ENCODE measurements at places on chromosomes 4 and X.

- DNase-seq: no peak
Measured at GRCh38 chr4:102263024-102263787, 82.1 kb downstream of the SLC39A8 start.

DNA sequence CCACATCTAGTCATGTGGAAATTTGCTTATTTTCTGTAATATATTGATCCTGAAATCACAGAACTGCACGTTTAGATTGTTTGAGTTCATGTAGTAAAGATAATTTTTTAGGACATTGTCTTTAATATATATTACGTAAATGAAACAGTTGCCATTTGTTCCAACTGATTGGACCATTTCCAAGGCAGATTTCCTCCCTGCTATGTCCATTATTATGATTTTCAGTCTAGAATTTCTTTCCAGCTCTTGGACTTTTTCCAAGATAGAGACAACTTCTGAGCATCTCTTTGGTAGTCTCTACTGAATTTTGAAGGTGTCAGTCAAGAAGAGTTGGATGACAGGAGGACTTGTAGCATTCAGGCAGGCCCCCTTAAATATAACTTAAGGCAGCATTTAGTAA, 94.6 kb downstream of the STIM2 start:
- no peak for DNase-seq

DNA sequence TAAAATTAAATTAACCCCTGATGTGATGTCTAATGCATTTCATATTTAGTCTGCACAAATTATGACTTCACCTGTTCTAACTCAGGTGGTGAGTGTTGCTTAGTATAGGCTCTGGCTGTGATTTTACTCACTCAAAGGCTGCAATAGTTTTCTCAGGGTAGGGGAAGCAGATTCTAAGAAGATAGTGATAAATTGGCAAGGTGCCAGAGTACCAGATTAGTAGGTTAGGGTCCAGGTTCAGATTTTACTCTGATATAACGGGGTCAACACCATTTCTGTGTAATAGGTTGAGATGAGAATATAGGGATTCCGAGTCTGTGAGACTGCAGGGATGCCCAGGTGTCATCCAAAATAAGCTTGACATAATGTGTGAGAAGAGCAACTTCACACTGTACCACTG, 1049.6 kb downstream of the STIM2 start:
- no peak for DNase-seq

- no peak for DNase-seq
Measured at GRCh38 chrX:37834937-37835336, 12.4 kb downstream of the DYNLT3 start.

DNA sequence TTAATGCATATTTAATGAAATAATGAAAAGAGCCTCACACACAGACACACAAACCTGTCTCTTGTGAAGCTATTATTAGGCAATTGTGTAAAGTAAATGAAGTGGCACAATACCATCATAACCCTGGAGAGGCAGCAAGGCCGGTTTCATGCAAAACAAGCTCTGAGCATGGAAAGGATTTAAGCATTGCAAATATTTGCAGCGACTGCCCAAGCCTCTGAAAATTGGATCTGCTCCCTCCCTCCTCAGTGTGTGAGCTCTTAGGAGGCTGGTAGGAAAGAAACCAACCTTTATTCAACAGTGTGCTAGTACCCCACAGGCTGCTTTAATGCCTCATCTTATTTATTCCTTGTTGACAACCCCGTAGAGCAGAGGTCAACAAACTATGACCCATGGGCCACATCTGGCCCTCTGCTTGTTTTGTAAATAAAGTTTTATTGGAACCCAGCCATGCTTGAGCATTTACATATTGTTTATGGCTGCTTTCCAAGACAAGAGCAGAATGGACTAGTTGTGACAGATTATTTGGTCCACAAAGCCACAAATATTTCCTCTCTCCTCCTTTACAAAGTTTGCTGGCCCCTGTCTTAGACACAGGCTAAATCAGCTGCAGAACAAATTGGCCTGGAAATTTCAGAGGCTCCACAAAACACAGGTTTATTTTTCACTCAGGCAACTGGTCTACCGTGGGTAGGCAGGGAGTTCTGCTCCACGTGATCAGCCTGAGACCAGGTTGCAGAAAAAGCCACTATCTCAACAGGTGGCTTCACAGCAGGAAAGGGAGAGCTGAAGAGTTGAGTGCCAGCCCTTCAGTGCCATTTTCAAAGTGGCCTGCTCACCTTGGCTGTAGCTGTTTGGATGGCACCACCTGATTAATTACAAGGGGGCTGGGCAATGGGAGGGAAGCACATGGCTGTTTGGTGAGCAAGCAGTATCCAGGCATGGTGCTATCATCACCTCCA, 16.8 kb downstream of the RS1 start:
- no peak for DNase-seq

- no peak for DNase-seq
Measured at GRCh38 chr4:186936496-186937375, 213.1 kb upstream of the FAT1 start.

DNA sequence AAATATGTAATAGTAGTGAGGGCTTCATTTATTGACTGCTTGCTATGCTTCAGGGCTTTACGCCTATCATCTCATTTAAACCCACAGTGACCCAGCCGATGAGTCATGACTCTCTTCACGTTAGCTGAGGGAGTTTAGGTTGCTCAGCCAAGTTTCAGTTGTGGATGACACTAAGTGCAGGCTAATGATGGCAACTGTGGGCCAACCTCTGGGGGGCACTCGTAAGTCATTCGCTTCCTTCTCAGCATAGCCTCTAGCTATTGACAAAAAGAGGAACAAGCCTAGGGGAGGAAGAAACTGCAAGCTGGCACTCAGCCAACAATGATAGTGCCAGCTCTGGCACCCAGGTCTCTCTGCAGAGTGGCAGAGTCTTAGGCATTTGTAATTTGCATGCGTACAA, 325.0 kb downstream of the ARHGAP10 start:
- no peak for DNase-seq

- DNase-seq: no peak
Measured at GRCh38 chr4:154414371-154414770, 77.2 kb downstream of the DCHS2 start.

GRCh38 chr4:185513489-185514181, 21.7 kb downstream of the PDLIM3 start:
- DNase-seq: no peak

GRCh38 chr4:121338518-121338917, 42.3 kb downstream of the QRFPR start:
- DNase-seq: no peak

DNA sequence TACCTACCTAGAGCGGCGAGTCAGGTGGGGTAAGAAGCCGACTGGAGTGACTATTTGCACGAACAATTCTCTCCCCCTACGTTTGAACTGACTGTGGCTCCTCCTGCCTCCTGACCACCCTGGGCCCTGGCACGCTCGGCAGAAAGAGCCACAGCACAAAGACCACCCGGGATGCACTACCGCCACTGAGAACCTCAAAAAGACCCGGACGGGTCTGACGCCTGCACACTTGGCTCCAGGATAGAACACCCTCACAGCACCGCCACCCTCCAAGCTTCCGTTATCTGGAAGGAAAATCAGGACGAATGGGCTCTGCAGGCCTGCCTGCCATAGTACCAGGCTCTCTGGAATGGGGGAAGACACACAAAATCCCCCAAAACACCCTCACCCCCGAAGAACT, 2.2 kb downstream of the LRPAP1 start:
- DNase-seq: no peak

DNA sequence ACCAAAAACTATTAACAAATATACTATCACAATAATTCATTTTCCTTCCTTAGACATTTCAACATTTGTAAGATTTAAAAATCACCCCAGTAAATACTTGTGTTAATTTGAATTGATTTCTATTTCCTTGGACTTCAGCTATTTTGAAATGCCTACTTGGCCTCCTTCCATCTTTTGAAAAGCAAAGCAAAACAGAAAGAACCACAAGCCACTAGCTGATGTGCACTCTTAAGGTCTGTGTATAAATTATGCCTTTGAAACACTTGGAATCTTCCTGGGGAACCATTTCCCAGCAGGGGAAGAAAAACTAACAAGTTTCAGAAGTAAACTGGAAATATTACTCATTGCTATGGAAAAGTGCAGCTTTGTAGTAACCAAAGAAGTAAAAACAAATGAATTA, 139.8 kb downstream of the CLCN4 start:
- DNase-seq: peak; percentile 70

GRCh38 chr4:40622913-40623312, 6.8 kb downstream of the RBM47 start:
- DNase-seq: no peak

DNA sequence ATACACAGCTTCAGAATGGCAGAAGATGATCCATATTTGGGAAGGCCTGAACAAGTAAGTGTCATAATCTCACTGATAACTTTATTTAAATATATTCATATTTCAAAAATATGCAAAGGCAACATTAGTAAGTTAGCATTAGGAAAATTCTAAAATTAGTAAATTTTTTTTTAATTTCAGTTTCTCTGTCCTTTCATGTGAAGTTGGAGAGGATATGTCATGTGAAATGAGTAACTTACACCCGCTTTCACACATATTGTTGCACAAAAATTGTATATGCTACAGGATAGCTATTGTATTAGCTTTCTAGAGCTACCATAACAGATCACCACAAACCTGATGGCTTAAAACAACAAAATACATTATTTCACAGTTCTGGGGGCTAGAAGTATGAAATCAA, 24.3 kb downstream of the NFKB1 start:
- DNase-seq: no peak

DNA sequence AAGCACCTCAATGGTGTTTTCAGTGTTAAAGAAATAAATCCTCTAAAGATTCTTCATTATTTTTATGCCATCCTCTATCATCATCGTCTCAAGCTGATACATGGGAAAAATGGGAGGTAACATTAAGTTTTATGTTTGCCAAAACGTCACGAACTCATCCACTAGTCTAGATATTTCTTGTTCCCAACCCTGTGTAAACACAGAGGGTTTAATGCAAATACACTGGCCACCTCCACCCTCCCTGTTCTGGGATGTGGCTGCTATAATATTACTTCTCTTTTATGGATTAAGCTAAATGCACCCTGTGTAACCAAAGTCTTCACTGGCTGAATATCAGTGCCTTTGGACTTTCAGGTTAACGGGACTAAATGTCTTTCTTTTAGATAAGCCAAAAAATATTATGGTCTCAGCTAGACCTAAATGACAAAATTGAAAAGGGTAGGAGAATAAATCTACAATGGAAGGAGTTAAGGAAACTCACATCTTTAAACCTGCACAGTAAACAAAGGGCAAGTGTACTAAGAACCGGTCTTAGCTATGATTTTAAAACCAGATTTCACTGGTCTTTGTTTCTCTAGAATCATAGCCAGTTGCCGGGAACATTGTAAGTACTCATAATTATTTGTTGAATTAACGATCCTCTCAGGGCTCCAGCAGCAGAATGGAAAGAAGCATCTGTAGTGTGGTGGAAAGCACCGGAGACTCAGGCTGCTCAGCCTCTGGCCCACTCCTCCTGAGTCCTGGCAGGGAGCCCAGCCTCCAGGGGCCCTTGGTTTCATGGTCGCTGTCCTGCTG, 103.5 kb upstream of the NOCT start:
- no peak for DNase-seq

GRCh38 chrX:139023531-139023930, 312.0 kb upstream of the FGF13 start:
- DNase-seq: no peak

- peak; percentile 77 for DNase-seq
Measured at GRCh38 chr4:158314756-158315487, 104.6 kb downstream of the TMEM144 start.

- DNase-seq: no peak
Measured at GRCh38 chr4:33494150-33494549, 2750.2 kb downstream of the ARAP2 start.

- DNase-seq: no peak
Measured at GRCh38 chr4:173171098-173171497, 2.5 kb downstream of the GALNT7 start.

GRCh38 chrX:68369559-68369958, 63.7 kb downstream of the OPHN1 start:
- no peak for DNase-seq

DNA sequence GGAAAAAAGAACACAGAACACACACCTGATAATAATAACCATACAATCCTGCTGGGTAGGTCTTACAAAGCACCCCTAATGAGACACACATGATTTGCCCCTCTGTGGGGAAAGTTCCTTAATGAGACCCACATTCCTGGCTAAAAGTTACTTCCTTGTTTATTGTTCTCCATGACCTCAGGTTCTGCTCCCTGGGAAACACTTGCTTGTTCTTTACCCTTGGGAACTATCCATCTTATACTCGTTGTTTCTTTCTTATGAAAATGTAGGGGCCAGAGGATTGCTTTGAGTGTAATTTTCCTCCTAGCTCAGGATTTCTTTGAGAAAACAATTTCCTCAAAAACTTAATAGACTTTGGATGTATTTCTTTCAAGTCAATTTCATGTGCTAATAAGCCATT, 52.1 kb upstream of the PCDH10 start:
- DNase-seq: no peak

DNA sequence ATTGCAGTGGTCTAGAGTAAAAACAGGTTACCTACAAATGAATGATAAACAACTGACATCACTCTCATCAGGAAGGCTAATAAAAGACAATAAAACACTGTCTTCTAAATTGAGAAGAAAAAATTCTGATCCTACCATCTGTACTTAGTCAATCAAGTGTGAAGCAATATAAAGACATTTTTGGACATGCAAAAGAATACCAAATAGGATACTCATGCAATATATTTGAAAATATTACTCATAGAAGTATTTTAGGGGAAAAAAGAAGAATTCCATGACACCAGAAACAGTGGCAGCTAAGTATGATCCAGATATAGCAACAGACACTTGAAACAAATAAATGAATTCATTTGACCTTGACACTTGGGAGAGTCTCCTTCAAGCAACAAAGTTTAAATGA, 63.8 kb upstream of the FAM120C start:
- DNase-seq: no peak

- no peak for DNase-seq
Measured at GRCh38 chrX:123277821-123278220, 93.7 kb downstream of the GRIA3 start.

DNA sequence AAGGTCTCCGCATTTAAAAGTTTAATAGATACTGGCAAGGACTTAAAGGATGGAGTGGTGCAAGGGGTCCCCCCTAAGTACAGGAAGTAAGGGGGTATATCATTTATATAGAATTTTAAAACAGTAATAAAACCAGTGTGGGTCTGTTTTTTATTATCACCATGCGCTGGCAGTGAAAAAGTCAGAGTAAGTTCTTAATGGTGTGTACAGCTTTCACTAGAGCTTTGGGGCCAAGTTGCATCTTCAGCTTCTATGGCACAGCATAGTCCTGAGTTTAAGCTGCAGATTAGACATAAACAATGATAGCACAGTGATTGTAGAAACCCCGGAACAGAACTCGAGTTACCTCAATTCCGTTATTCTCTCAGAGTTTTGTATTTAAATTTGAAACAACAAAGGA, 27.6 kb downstream of the RHOH start:
- no peak for DNase-seq

GRCh38 chr4:83328521-83329187, 6.0 kb downstream of the HPSE start:
- no peak for DNase-seq

- DNase-seq: no peak
Measured at GRCh38 chrX:25389266-25389665, 373.5 kb upstream of the ARX start.

All from smooth muscle cell of the brain vasculature (primary cell).